Activated naive CD8-positive, alpha-beta T cell treated with anti-CD3 and anti-CD28 coated beads, Interleukin-2, amount 10 ng/mL, durations not matched to agents 7 days and 5 days (primary cell): ENCODE measurements at places on chromosomes 1 and 21. TPM values are rescaled to one million over a fixed set of nuclear protein-coding genes. Genes with fewer than 3 reads are reported as not detected.

Gene FCRL2
- total RNA-seq, result not detected

Gene LRRC8B
- 12.8 TPM for total RNA-seq

GRCh38 chr1:10510520-10511493 is 36.1 kb downstream of the PEX14 start:
- DNase-seq, result peak; percentile 74

DNA sequence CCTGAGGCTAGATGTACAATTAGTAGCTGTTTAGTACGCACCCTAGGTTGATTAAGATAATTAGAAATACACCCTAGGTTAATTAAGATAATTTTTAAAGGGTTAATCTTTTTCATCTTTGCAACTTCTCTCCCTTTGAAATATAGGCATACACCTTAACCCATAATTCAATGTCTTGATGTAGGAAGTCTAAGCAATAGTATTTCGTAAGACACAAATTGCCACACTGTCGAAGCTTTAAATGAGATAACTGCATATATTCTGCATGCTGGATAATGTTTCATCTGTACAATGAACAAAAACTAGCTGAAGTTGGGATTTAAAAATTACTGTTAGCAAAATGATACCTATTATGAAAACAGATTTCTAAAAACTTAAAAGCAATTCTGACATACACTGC is 122.9 kb downstream of the EVI5 start:
- no peak for DNase-seq

DNA sequence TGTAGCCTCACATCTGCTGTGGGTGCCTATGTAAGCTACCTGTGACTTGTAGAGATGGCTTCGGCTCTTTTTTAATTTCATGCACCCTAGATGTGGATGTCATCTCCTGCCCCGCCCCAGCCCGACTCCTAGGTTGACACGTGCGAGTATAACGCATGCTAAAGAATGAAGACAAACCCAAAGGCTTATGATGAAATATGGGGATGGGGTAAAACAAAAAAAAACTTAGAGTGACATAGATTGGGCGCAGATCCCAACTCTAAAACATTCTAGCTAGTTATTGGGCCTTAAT is 613 bp upstream of the ERO1B start:
- DNase-seq, result no peak

GRCh38 chr1:200372885-200373181 is 37.0 kb downstream of the ZNF281 start:
- DNase-seq, result no peak

DNA sequence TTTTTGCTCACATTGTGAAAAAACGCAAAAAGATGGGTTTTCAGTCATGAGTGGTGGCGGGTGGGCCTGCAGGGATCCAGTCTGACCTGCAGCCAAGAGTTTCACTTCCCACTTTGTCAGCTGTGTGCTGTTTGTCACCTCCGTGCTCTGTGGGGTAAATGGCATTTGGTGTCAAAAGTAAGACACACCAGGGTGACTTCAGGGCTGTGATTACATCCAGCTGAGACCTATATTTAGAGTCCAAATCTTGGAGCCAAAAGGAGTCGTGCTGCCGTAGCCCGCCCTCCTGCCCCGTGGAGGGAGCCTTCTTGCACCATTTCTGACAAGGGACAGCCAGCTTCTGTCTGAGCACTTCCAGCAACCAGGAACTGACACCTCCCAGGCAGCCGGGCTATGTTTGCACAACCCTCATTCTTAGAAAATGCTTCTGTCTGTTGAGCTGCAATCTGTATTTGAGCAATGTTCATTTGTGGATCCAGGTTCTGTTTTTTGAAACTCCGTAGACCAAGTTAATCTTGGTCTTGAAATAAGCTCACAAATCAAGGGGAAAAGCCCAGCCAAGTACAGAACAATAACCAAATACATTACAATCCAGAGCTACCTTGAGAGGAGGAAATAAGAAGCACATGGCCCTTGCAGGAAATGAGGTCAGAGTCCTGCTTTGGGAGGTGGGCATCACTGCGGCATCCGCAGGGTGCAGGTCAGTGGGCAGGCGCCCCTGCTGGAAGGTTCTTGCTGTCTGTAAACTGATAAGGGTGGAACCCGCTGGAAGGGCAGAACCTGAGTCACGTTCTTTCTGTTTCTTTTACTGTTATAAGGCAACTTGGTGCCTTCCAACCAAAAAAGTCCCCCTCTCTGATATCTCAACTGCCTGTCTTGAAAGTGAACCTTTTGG is 14.4 kb downstream of the ABCG1 start:
- peak; percentile 71 for DNase-seq

DNA sequence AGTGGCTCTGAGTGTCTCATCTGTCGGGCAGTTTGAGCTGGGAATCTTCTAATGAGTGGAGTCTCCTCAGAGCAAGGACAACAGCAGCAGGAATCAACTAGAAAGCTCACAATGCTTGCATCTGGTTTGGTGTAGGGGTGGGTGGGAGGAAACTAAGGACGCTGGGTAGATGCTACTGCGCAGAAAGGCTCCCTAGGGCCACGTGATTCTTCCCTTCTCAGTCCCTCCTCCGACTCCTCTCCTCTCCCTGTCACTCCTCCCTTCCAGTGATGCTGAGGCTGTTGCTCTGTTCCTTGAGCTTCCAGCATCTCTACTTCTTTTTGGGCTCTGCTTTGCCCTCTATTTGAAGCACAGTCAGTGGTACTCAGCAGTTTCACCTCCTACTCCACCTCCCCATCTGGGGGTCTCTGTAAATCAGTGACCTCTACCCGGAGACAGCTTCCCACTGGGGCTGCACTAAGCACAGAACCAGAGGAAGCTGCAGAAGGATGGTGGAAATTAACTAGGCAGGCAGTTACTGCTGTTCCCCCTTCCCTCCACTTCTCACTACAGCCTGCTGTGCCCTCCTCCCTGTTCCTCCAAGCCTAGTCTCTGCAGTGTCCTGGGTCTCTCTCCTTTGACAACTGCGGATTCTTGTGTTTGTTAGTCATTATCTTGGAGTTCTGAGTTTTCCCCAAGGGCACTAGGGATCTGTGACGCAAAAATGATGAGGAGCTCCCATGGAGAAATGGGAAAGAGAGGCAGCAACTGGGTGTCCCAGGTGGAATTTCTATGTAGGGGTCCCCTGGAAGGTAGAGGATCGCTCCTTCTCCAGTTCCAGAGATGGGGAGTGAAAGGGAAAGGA is 5.8 kb downstream of the LINGO4 start:
- DNase-seq, result no peak

DNA sequence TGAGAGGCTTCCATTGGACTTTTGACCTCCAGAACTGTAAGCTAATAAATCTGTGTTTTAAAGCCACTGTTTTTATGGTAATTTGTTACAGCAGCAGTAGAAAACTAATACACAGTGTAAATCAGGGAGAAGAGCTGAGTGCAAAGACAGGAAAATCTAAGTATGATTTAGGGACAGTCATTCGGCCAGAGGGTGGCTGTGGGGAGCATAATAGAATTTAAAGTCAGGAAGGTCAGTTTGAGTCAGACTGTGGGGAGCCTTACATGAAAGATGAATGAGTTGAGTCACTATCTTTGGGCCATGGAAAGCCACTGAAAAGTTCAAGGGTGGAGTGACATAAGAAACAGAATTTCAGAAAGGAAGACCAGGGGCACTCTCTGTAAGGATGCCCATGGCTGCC is 52.4 kb upstream of the SSX2IP start:
- no peak for DNase-seq

DNA sequence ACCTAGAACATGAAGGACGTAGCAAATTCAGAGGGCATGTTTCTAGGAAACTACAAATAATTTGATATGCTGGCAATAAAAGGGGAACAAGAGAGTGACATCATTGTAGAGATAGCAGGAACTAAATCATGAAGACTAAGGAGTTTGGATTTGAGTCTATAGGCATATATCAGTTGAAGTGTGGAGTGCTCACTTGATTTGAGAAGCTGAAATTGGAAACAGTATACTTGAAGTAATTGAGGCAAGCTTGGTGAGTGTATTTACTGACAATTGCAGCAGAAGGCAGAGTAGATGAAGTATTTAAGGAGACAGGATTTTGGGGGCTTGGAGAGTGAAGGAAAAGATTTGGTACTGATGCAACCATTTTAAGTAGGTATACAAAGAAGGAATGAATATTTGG is 6.4 kb upstream of the TMCO2 start:
- DNase-seq, result no peak

GRCh38 chr1:183069562-183070216 is 46.5 kb downstream of the LAMC1 start:
- no peak for DNase-seq

- no peak for DNase-seq
These were observed 10.2 kb downstream of the EEIG2 start for GRCh38 chr1:108570128-108570527.

DNA sequence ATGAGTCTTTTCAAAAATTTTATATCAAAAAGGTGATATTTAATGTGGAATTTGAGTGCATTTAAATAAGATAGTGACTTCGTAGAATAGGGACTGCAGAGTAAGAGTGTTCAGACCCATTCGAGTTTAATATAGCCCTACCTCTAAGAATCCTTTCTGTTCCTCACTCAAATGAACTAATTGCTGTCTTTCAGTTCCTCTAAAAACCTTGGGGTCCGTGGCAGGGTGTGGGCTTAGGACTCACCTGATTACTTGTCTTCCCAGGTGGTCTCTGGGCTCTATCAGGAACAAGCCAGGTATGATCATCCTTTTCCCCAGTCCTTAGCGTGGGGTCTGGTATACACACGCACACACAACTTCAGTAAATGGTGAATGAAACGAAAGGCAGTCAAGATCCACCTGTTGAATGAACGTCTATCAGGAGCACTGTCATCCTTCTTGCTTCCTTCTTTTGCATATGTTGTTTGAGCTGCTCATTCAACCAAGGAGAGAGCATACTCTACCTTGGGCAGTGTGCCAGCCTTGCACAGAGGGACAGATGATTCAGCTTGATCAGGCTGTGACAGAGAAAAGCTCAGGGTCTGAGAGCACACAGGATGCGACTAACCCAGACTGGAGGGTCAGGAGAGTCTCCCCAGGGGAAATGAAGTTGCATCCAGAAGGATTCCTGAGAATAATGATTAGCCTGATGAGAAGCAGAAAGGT is 1.2 kb upstream of the RNF11 start:
- no peak for DNase-seq
